ENCODE measurements at places on chromosomes 16 and 17.

- DNase-seq: no peak
Observed at GRCh38 chr16:13829697-13830299, 90.2 kb upstream of the ERCC4 start.

GRCh38 chr17:16052486-16052885 is 52.9 kb downstream of the TTC19 start:
- DNase-seq: no peak

DNA sequence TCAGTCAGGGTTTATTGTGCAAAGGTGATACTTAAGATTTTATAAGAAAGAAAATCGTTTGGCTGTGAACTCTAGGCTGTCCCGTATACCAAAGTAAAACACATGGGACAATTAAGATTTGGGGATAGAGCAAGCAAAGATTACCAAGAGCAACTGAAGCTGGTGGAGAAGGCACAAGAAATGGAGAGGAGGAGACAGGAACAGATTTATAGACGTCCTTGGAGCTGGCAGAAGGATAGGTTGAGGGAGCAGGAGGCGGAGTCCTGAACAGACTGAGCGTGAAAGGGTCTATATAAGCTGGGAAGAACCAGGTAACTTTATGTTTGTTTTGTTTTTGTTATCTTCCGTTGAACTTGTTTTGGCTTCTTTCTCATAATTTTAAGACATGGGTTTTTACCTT is 3.8 kb downstream of the TNRC6C start:
- no peak for DNase-seq

DNA sequence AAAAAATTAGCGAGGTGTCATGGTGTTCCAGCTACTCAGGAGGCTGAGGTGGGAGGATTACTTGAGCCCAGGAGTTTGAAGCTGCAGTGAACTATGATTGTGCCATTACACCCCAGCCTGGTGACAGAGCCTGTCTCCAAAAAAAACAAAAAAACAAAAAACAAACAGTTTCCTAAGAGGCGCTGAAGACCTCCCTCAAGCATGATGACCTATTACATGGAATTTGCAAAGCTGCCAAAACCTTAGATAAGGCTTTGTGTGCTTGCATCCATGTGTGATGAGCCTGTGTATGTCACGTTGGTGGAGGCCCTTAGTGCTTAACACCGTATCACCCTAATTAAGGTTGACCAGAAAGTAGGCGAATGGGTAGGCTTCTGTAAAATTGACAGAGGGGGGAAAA is 143.5 kb downstream of the PPM1E start:
- DNase-seq: no peak

DNA sequence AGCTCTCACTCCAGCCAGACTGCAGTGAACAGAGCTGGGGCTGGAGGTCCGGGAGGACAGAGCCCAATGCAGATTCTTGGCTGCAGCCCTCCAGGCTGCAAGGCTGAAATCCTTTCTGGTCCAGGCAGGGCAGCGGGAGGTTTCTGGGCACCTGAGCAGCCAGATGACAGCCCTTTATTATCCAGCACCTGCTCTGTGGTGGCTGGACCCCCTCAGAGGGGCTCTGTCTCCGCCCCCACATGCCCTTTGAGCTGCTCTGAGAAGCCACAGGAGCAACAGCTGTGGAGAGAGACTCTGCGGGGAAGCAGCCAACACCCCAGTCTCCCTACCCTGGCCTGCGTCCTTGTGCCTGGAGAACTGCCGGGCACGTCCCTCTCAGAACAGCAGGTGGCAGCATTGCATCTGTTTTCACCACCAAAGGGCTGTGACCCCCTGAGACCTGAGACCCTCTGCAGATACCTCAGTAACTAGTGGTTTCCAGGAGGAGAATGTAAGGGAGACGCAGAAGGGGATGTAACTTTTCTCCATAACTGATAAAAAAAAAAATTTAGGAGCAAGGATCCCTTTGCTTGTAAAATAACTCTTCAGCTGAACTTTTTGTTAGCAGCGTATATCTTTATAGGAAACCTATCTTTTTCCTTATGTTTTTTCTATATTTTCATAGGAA is 3.7 kb upstream of the CNP start:
- peak; percentile 47 for DNase-seq

GRCh38 chr17:16465861-16466338 is 26.1 kb downstream of the LRRC75A start:
- DNase-seq: no peak

Data from T-helper 2 cell (primary cell).